ENCODE measurements at places on chromosomes 7 and 10.

DNA sequence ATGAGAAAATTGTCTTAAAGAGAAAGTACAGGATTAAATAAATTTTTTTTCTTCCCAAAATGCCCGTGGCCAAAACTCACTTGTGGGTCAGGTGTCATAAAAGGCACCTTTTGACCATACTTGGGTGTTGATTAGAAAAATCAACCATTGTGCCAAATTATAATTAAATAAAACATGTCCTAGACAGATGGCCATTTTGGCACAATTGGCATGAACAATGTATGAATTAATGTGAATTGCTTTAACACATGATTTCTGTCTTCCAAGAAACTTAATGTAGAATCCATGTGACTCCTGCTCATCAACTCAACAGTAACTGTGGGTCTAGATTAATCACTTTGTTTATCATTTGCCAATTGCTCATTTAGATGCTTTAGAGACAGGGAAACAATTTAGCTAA, 64.0 kb downstream of the CSTF2T start:
- DNase-seq: no peak

GRCh38 chr7:34135924-34136323, 230.6 kb downstream of the BMPER start:
- no peak for DNase-seq

DNA sequence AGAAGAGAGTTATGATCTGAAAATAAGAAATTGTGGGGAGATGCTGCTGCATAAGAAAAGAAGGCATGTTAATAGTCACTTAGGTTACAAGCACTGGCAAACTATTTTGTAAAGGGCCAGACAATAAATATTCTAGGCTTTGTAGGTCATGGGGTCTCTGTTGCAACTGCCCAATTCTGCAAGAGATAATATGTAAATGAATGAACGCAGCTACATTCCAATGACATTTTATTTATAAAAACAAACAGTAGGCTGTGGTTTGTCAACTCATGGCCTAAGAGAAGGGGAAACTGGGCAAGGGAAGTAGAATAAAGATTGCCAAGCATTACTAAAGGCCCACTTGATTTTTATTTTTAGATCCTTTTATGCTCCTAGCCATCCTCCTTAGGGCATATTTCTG, 133.1 kb downstream of the RAPGEF5 start:
- DNase-seq: no peak

- DNase-seq: no peak
Observed at GRCh38 chr10:128578766-128579165, 452.5 kb upstream of the MKI67 start.

GRCh38 chr10:84221916-84222315, 3.4 kb downstream of the LRIT2 start:
- DNase-seq: no peak

GRCh38 chr10:120086066-120086465, 193.5 kb downstream of the SEC23IP start:
- no peak for DNase-seq

DNA sequence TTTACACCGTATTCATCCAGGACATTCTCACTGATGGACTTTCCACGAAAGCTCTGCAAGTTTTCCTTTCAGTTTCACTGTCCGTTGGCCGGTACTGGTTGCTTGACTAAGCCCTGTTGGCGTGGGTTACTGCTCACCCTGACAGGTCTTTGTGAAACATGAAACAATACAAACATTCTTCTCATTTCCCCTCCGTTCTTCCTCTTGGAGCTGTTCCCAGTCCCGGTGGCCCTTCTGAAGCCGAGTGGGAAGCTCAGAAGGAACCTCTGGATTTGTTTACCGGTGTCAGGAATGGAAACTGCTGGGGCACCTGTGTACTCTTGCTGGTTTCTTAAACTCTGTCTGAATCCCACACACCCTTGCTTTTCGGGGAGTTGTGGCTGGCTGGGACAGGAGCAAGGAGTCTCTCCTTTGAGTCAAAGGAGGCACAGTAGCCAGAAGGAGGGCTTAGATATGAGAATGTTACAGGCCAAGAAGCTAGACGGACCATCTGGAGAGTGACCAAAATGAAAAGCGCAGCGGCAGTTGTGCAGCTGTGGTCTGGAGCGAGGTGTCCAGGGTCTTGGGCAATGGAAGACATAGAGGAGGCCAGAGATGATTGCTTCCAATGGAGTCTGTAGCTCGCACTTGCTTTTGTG, 45.7 kb downstream of the LYZL2 start:
- peak; percentile 20 for DNase-seq

DNA sequence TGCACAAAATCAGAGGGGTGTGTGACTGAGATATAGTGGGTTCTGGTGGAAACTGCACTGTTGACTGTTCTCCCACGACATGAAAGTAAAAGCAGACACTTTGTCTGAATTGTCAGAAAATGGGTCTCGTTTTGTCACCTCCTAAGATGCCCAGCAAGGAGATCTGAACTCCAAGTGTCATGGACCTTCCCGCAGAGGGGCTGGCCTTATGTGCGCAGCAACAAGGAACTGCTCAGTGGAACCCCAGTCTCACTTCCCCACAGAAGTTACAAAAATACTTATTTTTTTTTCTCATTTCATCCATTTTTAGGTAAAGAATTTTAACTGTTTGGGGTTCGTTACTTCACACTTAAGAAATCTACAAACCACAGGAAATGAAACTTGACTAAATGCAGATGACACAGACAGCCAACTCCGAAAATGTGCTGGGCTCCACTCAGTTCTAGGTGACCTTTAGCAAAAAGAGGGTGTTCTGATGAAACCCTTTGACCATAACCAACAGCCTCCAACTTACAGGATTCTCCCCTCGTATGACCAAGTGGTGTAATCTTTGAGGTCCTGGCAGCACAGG, 115.0 kb downstream of the FAM107B start:
- DNase-seq: peak; percentile 73

DNA sequence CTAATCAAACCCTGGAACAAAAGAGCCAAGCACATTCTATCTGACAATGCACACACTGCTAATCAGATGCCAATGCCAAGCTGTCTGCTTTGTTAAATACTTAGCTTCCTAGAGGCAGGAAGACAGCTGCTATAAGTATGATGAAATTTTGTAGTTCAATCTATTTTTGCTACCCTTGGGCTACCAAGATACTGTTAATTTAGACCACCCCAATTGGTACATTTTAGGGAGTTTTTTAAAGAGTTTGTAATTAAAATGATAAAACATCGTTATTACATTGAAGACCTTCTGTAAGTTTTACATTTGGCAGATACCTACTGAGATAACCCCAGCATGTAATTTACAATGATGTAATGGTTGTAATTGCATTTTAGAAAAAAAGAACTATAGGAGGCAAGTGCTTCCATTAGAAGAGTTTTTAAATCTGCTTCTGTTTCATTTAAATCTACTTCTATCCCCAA, 268.5 kb downstream of the ADK start:
- no peak for DNase-seq

Data from germinal center (tissue), 1 donor.